ENCODE measurements at places on chromosomes 12 and 14.

GRCh38 chr12:130043685-130044406 lies 118.4 kb upstream of the FZD10 start:
- DNase-seq = no peak

GRCh38 chr12:124125203-124125871 lies 152.3 kb downstream of the ZNF664 start:
- no peak for DNase-seq

- no peak for DNase-seq
Observed at GRCh38 chr14:68680541-68681051, 112.3 kb downstream of the ZFP36L1 start.

GRCh38 chr14:101705733-101706508 lies 55.6 kb upstream of the PPP2R5C start:
- no peak for DNase-seq

- no peak for DNase-seq
Observed at GRCh38 chr12:108798551-108799221, 58.7 kb downstream of the SSH1 start.

DNA sequence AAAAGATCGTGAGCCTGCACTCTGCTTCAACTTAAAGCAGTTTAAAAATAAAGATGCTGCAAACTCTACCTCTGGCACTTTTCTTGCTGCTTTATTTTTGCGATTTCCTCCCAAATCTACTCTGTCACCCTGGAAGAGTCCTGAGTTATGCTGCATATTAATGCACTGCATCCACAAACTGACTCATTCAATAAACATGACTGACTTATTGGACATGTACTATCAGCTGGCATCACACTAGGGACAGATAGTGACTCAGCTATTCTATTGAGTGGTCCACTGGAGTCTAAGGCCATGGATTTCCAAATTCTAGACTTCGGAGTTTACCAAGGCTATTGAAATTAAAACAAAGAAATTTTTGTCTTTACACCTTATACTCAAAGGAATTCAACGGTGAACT lies 90.7 kb upstream of the PTPRR start:
- no peak for DNase-seq

DNA sequence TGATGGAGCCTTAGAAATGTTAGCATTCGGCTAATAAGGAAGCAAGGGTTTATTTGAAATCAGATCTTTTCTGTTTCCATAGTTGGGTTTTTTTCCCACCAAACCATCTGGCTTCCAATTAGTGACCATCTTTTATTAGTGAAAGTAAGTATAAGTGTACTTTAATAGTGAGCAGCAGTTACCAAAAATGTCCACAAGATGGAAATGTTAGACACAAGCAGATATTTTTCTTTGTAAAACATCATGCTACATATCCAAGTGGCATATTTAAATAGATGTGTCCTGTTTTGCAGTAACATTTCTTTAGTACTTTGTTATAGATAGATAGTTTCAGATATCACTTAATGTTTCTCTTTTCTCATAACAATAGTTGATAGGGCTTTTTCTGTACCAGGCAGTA lies 28.8 kb downstream of the YEATS4 start:
- DNase-seq = no peak

- DNase-seq = no peak
Observed at GRCh38 chr12:11638315-11638916, 11.1 kb upstream of the ETV6 start.

GRCh38 chr14:90458536-90458935 lies 61.7 kb downstream of the CALM1 start:
- DNase-seq = no peak

DNA sequence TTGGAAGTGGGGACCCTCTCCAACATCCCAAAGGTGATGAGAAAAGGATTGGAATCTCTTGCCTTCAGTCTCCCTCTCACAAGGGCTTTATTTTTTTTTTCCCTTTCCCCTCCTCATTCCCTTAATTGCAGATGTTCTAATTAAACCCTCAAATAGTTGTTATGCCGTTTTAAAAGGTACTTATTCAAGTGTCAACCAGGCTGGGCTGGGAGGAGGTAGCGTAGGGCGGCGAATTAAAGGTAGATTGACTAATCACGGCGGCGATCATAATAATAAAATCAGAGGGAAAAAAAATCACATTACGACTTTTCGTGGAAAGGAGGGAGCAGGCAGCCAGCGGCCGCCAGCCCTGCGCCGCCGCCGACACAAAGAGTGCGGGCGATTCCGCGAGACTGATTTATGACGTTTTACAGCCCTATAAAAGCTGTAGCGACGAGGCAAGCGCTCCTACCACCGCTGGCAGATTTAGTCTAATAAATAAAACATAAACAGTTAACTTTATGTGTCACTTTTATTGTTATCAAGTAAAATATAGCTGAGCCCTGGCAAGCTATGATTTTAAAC lies 1.7 kb upstream of the HOXC4 start:
- DNase-seq = no peak

- peak; percentile 71 for DNase-seq
Observed at GRCh38 chr14:90726656-90727055, 89.6 kb downstream of the TTC7B start.

DNA sequence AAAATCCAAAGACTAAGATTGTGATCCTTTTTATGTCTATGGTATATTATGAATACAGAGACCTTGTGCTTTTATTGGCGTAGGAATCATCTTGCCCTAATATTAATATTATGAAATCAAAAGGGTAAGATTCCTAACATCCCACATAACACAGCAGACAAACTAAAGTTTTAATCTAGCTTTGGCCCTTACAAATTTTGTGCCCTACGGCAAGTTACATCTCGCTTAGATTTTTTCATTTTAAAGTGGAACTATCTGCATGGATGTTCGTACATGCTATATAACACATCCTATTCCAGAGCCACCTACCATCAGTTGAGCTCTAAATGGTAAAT lies 217 bp upstream of the SMIM10L1 start:
- no peak for DNase-seq

- no peak for DNase-seq
Observed at GRCh38 chr12:5294274-5295070, 137.4 kb upstream of the NTF3 start.

DNA sequence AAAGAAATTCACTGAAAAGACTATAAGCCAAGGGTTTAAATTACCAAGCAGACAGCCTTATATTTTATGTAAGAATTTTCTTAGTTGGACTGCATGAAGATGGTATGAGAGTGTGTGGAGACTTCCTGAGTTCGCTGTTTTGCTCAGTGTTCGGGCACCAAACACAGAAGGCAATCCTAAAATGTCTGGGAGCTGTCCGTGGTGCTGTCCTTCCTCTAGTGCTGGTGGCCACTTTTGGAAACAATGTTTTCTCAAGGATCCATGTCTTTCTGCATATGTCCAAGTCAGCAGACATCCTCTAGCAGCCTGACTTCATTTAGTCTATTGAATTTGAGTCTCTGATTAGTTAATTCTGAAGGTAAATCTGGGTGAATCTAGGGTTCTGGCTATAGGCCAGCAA lies 135.8 kb downstream of the SLC8A3 start:
- peak; percentile 82 for DNase-seq

- peak; percentile 48 for DNase-seq
Observed at GRCh38 chr12:16473610-16474326, 126.3 kb downstream of the MGST1 start.

DNA sequence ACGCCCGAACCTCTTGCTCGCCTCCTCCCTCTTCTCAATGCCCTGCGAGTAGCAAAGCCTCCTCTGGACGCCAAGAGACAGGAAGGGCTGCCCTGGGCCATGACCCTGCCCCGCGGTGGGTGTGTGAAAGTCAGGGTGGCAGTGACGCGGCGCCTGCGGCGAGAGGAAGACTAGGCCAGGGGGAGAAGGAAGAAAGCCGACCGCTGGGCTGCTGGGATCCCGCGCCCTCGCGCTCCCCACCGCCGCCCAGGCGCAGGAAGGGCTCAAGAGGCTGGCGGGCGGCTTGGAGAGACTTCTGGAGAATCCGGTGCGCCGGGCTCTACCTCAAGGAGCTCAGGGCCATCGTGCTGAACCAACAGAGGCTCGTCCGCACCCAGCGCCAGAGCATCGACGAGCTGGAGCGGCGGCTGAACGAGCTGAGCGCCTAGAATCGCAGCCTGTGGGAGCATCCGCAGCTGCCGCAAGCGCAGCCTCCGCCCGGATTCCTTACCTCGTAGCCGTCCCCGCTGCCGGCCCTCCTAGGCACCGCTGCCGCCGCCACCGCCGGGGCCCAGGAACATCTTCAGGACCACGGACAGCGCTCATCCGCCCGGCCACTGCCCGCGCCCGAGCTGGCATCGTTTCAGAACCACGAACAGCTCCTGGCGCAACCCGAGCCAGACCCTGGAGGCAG lies 105.0 kb upstream of the PRB2 start:
- DNase-seq = peak; percentile 69

- no peak for DNase-seq
Observed at GRCh38 chr12:122194804-122195203, 8.7 kb upstream of the B3GNT4 start.

- no peak for DNase-seq
Observed at GRCh38 chr12:95131589-95132340, 58.3 kb upstream of the NR2C1 start.

DNA sequence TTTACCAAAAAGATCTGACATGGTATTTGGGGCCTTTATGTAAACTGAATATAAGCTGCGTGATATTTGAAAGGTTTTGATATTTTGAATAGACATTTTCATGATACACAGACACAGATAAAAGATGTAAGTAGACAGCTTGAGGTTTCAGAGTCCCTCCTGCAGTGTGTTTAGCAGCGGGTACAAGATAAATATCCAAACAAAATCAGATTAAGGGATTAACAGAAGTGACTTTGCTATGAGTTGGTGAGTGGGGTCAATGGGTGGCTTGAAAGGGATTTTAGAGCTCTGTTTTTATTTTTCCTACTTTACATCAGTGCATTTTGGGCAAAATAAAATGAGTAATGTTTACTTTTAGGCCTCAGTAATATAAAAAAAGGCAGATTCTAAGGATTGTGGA lies 84.1 kb downstream of the IGF1 start:
- no peak for DNase-seq

DNA sequence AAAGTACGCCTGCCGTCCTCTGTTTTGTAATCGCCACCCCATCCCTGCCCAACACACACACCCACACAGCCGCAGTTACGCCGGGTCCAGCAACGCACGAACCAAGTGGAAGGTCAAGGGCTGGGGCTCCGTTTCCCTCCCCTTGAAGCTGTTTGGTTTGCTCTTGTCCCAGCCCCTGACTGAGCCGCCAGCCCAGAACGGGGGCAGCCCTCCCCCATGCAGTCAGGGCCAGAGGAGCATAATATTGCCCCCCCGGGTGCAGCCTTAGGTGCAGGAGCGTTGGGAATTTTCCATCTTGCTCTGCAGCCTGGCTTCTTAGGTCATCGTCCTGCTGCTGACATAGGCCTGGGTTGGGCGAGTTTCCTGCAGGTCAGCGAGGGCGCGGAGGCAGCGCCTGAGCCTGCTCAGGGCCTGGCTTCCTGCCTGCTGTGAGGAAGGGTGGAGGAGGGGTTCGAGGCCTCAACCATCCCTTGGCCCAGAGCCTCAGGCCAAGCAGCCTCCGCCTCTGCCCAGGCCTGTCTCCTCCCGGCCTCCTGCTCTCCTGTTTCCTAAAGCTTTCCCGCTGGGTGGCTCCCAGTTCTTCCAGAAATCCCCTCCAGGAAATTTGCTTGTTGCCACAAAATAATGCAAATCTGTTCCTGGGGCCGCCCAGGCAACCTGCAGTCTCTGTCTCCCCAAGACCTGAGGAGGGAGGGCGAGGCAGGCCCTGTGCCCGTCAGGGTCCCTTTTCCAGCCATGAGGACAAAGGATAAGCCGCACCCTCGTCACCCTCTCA lies 44.5 kb downstream of the PSMA6 start:
- peak; percentile 68 for DNase-seq

DNA sequence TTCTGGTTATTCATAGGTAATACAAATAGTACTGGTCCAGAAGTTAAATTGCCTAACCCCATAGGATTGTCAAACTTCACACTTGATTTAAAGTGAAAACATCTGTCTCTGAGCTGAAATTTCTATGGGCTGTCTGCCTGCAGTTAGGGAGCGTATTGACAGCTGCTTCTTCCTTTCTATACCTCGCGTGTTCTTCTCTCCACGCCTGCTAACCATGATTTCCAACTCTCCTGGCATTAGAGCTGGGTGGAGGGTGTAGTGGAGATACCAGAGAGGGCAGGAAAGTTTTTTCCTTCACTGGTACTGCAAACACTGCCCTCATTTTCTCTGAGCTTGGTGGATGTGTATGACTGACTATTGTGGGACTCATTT lies 429.0 kb upstream of the FBXO33 start:
- no peak for DNase-seq

DNA sequence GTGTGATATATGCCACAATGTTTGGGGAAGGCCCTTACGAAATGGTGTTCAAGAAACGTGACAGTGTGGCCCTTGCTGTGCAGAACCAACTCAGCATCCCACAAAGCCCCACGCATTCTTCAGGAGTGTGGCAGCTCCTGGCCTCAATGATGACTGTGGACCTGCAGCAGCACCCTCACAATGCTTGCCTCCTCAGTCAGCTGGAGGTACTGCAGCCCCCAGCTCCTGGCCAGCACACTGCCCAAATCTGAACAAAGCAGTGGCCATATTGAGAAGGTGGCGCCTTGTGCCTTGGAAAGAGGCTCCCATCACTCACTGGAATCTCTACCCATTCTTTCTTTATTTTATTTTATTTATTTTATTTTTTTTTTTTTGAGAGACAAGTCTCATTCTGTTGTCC lies 10.4 kb downstream of the POLE2 start:
- DNase-seq = no peak

DNA sequence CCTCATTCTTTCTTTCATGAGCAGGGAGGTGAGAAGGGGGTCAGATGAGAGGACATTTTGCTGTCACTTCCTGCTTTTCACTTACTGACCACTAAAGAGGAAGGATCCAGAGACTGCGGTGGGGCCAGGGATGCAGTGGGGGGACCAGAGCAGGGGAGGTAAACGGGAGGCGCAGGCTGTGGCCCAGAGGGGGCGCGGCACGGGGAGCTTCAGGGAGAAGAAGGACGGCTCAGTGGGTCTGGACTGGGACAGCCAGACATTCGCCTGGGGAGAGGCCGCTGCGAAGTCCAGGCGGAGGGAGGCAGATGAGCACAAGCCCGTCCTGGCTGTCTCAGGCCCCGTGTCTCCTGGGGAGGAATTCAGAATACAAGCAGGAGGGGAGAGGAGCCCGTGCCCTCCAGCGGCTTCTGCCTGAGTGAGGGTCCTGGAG lies 41.2 kb downstream of the SLC6A12 start:
- DNase-seq = no peak

GRCh38 chr14:52272375-52272774 lies 4.9 kb downstream of the PTGDR start:
- peak; percentile 68 for DNase-seq

DNA sequence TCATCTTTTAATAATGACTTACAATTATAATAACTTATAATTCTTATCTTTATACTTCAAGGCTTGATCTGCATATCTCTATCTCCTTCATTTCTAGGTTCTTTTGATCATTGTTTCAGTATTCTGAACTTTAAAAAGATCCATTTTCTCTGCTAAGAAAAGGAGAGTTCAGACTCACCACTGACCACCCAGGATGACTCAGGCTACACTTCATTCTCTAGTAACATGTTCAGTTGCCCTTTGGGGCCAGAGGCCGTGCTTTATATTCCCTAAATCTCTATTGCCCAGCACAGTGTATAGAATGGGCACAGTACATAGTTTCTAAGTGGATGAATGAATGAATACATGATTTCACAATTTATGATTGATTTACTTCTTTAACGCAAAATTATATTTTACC lies 268.7 kb downstream of the AKAP6 start:
- no peak for DNase-seq

GRCh38 chr14:77314043-77314442 lies 6.6 kb downstream of the POMT2 start:
- peak; percentile 93 for DNase-seq

- DNase-seq = no peak
Observed at GRCh38 chr12:87853448-87854003, 175.7 kb downstream of the C12orf50 start.
